Activated CD4-positive, alpha-beta T cell treated with anti-CD3 and anti-CD28 coated beads, Interleukin-2, Interleukin-6, amounts not matched to agents 100 ng/mL and 50 ng/mL, durations not matched to agents 16 hours and 8 hours (primary cell): ENCODE measurements at places on chromosomes 2 and 18.

DNA sequence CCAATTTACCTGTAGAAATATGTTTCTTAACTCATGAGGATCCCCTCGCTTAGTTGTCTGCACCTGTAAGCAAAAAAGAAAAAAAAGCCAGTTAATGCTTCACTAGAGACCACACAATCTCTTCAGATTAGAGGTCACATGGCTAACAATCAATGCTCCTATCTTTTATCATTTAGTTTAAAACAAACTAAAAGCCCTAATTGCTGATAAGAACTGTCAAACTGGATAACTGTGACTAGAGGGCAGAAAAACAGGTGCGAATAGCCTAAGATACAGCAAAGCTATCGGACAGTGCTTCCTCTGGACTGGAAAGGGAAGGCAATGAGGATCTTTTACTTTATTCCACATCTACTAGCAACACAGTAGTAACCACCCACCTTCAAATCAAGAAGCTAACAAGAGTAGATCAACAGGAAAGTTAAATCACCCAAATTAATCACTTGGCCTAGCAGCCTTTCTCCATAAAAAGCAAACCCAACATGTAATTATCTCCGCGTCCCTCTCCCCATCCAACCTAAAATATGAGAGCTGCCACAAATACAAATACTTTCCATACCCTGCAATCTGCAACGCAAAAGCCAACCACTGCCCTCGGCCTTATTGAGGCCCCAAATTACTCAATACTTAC lies 734 bp downstream of the SLC25A12 start:
- peak; percentile 64 for DNase-seq

GRCh38 chr2:85838641-85839040 lies 50.1 kb downstream of the ST3GAL5 start:
- no peak for DNase-seq

GRCh38 chr2:80392441-80392840 lies 87.9 kb upstream of the LRRTM1 start:
- DNase-seq: no peak

- DNase-seq: no peak
Measured at GRCh38 chr2:136796339-136796738, 31.0 kb downstream of the THSD7B start.
